ENCODE measurements at places on chromosomes 16 and 17.

DNA sequence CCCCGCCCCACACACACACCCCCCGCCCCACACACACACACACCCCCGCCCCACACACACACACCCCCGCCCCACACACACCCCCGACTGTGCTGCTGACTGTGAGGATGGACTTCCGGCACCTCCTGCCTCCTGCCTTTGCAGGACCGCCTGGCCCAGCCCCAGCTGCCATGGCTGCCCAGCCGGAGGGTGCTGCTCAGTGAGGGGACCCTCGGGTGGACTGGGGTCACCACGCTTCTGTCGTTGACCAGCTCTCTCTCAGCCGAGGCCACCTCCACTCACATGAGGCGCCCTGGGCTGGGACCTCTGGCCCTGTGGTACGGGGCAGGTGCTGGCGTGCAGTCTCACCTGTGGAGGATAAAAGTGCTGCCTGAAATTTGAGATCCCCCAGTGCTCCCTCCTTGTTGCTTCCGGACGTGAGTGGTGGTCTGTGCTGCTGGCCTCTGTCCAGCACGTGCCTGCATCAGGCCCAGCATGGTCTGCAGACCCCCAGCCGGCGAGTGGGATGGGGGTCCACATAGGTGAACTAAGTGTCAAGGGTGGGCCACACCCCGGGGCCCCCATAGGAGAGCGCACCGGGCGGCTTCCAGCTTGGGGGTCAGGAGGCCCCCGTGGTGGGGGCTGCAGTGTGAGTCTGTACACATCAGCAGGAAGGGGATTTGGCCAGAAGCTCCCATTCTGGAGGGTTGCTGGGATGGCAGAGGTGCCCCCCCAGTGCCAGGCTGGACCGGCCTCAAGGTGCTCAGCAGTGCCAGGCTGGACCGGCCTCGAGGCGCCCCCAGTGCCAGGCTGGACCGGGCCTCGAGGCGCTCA, 11.2 kb downstream of the METRNL start:
- DNase-seq: no peak

DNA sequence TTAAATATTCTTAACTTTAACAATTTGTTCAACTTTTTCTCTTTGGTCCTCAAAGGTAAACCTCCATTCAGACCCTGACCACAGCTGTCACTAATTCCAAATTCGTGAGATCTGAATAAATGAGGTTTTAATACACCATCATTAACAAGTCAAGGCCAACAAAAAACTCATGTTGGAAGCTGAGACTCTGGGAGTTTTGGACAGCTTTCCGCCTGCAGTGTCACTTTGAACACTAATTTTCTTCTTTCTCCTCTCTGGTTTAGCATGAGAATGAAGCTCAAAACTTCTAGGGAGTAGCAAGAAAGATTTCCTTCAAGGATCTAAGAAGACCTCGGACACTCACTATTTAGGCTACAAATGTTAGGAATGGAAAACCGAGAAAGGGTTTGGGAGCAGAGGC, 32.7 kb upstream of the DNAH9 start:
- DNase-seq: no peak

DNA sequence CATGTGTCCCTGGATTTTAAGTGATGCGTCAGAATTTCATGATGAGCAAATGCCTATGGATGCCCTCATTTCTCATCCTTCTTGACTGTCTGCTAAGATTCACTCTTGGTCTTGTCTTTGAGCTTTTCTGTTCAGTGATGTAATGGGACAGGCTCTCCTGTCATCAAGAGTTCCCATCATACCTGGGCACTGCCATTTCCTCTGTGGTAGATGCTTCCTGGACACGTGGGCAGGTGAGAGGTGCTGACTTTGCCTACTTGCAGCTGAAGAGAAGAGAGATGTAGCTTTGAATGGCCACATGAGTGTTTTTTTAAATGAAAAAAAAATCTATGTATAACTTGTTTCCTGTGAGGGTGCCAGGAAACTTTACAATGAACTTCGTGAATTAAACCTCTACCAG, 557.7 kb downstream of the MAF start:
- no peak for DNase-seq

- DNase-seq: no peak
Measured at GRCh38 chr17:74825952-74826719, 33.5 kb downstream of the GRIN2C start.

DNA sequence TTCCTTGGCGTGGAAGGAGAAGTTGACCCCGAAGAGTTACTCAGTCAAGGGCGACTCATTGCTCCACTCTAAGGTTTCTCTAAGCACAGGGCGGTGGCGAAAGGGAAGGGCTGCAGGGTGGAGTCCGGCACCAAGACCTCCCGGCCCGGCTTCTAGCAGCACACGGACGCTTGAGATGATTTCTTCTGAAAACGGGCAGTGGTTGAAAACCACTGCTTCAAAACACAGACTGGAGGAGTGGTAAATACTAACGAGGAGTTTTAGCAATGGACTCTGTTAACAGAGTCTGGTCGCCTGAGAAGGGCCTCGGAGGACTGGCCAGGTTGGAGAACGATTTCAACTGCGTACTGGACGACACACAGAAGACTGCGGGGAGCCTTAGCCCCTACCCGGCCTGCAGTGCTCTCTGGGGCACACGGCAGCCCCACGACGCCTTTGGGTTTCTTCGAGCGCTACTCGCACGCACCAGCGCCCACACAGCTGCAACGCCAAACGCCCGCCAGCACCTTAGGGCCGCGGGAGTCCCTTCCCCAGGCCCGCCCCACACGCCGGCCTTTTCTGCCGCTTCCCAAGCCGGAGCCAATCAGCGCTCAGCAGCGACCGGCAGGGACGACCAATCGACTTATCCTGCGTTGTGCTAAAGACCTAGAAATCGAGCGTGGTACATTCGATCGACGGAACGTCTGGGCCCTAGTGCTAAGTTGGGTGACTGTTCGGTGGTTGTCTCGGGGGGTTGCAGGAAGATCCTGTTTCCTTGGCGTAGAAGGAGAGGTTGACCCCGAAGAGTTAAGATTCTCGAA, 14.4 kb upstream of the CA4 start:
- peak; percentile 70 for DNase-seq

- DNase-seq: no peak
Measured at GRCh38 chr16:54373534-54374520, 87.2 kb upstream of the IRX3 start.

DNA sequence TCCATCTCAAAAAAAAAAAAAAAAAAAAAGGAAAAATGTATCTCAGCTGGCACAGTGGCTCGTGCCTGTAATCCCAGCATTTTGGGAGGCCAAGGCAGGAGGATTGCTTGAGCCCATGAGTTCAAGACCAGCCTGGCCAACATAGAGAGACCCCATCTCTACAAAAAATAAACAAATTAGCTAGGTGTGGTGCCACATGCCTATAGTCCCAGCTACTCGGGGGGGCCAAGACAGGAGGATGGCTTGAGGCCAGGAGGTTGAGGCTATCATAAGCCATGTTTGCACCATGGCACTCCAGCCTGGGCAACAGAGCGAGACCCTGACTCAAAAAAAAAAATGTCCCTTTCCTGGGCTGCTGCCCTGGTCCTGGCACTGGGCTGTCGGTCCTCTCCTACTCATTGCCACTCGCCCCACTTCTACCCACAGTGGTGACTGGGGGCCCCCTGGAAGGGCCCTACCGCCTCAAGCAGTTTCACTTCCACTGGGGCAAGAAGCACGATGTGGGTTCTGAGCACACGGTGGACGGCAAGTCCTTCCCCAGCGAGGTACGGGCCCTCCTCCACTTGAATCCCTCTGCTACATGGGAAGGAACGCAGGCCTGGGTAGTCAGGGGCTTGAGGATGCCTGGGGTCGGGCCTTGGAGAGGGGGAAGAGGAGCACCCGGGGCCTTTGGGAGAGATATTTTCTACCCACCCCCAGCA, 6.1 kb downstream of the CA7 start:
- no peak for DNase-seq

DNA sequence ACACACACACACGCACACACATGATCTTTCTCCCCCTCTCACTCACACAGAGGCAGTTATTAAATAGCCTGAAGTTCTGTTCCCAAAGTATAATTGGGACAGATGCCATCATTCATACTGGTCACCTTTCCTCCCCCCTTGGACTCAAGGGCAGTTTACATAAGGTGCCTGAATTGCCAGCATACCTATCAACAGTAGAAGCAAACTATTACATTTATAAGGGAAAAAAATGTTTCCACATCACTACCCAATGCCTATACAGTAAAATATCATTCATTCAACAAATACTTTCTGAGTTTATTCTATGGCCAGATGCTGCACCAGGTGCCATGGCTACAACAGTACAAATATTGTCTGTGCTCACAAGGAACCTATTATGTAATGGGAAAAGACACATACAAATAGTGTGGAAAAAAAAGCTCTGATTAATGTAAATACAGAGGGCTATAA, 6.3 kb downstream of the CNTD1 start:
- DNase-seq: no peak

- no peak for DNase-seq
Measured at GRCh38 chr17:20085283-20085845, 76.2 kb downstream of the SPECC1 start.

- DNase-seq: no peak
Measured at GRCh38 chr17:47872651-47873161, 21.7 kb upstream of the SP6 start.

GRCh38 chr16:57464523-57464922, 2.0 kb downstream of the POLR2C start:
- no peak for DNase-seq

DNA sequence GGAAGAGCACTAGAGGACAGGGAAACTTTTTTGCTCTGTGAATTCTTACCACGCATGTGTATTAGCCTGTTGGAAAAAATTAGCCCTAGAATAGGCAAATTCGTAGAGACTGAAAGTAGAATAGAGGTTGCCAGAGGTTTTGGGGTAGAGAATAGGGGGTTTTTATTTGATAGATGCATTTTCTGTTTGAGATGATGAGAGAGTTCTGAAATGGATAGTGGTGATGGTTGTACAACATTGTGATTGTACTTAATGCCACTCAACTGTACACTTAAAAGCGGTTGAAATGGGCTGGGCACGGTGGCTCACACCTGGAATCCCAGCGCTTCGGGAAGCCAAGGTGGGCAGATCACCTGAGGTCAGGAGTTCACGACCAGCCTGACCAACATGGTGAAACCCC, 8.0 kb upstream of the DOC2B start:
- no peak for DNase-seq

DNA sequence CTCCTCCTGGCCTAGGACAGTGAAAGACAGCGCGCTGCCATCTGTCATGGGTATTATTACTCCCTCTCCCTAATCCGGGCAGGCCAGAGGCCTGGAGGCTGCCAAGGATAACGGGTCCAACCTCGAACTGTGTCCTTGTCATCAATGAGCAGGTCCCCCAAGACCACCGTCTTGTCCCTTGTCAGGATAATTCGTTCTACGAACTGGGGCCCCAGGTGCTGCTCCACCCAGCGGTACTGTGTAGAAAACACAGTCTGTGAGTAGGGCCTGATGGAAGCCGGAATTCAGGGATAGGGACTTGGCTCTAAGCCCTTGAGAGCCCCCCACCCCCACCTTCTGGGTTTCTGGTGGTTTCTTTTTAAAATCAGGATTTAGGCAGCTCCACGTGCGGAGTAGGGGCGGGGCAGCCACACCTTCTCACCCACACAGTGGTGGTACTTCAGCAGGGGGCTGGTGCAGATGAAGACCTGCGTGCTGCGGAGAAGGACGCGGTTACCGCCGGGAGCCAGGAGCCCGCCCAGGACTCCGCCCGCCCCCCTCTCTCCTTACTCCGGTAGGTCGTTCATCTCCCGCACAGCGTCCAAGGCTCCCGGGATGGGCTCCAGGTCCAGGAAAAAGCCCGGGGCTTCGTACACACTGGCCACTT, 787 bp downstream of the NT5C start:
- no peak for DNase-seq

DNA sequence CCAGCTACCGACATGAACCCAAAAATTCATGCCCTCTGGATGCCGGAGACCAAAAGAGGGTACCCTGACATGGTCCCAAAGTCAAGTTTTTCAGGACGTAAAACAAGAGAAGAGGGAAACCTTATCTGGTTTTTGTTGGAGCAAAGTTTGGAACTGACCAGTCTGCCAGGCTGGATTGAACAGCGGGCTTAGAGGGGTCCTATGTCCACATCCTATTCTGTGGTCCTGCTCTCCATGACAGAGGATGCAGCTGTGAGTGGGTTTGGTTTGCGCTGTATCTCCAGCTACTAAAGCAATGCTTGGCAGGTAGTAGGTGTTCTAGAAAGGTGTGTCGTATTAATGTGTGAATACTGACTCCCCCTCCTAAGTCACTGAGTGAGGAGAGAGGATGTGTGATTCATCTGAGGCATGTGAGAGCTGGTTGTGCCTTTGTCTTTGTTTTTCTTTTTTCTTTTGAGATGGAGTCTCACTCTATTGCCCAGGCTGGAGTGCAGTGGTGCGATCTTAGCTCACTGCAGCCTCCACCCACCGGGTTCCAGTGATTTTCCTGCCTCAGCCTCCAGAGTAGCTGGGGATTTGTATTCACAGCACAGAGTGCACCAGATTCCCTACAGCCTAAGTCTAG, 31.0 kb downstream of the PMM2 start:
- DNase-seq: no peak

DNA sequence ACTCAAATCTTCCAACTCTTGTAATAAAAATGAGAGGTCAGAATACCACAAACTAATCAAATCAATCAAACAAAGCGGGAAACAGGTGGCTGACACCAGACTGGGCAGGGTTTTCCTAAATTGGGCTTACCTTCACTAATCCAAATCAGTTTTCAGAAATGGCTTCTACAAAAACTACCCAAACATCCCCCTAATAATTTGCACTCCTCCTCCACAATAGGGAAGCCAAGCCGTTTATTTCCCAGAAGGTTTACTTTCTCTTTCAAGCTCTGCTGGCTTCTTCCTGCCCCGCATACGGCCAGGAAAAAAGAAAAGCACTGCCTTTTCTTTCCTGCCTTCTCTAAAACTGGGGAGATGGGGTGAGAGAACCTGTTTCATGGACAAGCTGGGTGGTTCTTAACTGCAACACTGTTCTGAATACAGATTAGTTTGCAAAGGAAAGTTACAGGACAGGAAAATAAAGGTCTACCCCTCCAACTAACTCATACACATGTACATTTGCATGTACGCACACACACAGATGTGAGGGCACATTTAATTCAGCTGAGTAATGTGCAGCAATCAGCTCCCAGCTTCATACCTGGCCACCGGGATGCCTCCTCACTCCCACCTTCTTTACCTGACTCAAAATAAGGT, 9.2 kb downstream of the STAT3 start:
- DNase-seq: no peak

- DNase-seq: no peak
Measured at GRCh38 chr17:12620200-12620720, 45.4 kb upstream of the MYOCD start.

DNA sequence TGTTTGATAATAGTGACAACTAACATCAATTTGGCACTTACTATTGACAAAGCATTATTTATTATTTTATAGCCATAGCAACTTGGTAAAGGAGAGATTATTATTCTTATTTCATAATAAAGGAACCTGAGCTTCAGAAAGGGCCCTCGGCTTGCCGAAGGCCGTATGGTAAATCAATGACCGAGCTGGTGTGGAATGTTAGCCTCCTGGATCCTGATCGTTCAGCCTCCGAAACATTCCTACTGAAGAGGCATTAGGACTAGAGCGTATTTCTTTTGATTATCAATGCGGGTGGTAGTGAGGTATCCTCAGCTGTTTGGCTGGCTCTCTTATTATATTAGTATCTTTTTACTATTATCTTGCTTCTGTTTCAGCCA, 199.3 kb upstream of the TBX2 start:
- no peak for DNase-seq
